ENCODE measurements at places on chromosomes 3 and 15.

GRCh38 chr3:159770998-159771397 lies 217.6 kb upstream of the IL12A start:
- DNase-seq = peak; percentile 29

GRCh38 chr3:128226795-128227395 lies 73.6 kb downstream of the EEFSEC start:
- peak; percentile 27 for DNase-seq

DNA sequence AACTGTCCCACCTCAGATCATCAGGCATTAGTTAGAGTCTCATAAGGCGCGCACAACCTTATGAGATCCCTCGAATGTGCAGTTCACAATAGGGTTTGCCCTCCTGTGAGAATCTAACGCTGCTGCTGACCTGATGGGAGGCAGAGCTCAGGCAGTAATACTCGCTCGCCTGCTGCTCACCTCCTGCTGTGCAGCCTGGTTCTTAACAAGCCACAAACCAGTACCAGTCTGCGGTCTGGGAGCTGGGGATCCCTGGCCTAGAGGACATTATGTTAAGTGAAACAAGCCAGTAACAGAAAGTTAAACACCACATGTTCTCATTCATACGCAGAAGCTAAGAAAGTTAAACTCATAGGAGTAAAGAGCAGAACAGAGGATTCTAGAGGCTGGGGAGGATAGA lies 47.0 kb downstream of the MAP3K13 start:
- DNase-seq = no peak

DNA sequence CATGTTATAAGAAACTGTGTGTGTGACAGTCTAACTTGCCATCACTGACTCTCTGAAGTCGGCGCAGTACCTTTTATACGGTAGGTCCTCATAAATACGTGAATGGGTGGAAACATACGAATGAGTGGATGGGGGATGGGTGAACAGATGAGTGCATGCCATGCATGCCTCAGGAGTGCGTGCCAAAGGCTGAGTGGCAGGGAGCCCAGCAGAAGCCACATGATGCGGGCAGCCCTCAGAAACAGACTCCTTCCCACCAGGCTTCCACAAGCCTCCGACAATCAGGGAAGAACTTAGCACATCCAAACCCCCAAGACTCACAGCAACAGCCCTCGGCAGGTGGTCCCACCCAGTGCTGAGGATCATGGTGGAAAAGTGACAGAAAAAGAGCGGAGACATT lies 16.7 kb downstream of the HCN4 start:
- DNase-seq = peak; percentile 25

GRCh38 chr3:11238060-11238459 lies 34.1 kb upstream of the ATG7 start:
- DNase-seq = no peak

DNA sequence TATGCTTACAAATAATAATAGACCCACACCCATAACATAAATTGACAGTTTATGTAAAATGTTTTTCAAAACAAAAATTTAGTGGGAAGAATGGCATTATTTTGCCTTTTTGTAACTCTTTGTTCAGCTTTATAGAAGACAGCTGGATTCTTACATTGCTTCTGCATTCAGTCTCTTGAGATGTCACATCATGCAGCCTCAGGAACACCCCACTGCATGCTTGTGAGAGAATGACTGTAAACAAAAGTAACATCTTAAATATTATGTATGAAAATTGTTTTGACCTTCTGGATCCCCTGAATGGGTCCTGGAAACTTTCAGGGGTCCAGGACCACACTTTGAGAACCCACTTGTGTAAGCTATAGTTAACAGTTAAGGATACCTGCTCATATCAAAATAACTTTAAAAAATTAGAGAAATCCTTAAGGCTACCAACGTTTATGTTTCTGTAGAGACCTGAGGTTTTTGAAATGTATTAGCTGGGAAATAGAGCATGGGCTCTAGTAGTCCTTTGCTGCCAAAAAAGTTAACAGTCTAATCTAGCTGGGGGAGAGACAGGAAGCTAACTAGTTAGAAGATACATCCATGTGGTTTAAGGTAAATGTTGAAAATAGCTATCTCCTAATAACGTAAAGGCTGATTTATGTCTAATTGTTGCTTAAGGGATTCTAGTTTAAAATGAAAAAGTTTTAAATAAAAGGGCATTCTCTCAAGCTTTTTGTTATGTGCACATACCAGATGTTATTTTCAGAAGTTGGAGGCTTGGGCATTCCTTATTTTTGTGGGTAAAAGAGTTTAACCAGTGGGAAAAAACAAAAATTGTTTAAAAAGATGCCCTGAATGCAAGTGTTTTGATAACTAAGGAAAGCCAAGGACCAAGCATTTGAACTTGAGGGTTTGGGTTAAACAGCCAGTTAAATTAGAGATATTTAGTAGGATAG lies 3.8 kb downstream of the USP3 start:
- no peak for DNase-seq

GRCh38 chr15:89243046-89243690 lies 611 bp upstream of the FANCI start:
- DNase-seq = no peak

DNA sequence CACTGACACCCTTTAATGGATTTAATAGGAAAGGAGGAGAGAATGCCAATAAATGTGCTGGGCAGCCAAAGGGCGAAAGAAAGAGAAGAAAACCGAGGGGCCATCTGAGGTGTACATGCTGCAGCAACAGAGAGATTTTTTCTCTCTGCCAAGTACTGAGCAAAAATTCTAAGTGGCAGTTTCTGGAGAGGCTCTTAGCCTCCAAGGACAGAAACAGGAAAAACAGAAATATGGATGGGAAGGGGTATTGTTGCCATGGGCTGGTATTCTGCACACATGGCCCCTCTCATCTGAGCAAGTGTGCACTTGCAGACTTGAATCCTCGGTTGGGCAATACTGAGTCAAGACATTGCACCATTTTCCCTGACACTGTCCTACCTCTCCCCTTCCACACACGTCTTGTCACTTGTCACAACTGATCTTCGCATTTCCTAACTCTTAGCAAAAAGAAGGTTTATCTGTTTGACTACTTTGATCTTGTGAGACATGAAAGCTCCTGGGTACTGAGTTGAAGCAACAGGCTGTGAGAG lies 73.9 kb downstream of the PRICKLE2 start:
- DNase-seq = no peak

- DNase-seq = no peak
Observed at GRCh38 chr3:144073698-144074097, 102.1 kb downstream of the DIPK2A start.

DNA sequence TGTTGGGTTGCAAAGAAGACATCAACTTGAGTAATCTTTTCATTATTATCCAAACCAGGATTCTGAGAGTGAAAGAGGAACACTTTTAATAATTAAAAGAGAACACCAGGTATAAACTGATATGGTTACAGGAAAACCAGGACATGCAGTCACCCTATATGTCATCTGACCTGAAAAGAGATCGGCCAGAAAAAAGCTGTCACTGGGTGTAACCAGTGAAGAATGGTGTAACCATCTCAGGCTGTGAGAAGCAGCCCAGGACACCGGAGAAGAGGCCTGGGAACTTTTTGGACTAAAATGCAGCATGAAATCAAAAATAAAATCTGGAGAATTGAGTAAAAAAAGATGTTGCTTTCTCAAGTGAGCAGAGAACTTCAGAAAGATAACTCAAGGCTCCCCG lies 10.1 kb upstream of the CCDC80 start:
- DNase-seq = no peak

DNA sequence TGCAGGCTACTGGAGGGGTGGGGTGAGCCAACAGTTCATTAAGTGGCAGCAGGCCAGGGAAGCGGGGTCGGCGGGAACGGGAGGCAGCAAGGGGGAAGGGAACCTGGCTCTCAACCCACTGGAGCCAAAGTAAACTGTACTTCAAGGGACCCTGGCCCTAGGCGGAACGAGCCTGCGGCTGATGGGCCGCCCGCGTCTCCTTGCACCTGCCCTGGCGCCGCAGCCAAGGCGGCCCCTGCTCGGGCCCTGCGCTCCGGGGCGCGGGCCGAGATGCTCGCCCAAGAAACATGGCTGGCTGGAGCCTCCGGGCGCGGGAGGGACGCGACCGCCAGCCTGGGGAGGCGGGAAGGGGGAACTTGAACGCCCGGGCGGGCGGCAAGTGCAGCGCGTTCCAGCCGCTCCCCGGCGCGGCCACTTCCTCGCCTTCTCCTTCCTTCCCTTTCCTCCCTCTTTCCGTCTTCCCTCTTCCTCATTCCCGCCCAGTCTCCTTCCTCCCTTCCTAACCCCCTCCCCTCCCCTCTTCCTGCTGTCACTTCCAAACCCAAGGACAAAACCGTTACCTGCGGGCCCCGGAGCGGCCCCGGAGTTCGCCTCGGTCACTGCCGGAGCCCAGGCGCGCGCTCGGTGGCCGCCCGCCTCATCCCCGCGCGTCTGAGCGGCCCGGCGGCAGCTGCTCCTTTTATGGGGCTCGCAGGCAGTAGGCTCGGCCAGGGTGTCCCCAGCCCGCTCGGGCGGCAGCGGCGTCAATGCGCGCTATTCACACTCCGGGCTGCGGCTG lies 489.7 kb downstream of the MAGI1 start:
- DNase-seq = no peak

DNA sequence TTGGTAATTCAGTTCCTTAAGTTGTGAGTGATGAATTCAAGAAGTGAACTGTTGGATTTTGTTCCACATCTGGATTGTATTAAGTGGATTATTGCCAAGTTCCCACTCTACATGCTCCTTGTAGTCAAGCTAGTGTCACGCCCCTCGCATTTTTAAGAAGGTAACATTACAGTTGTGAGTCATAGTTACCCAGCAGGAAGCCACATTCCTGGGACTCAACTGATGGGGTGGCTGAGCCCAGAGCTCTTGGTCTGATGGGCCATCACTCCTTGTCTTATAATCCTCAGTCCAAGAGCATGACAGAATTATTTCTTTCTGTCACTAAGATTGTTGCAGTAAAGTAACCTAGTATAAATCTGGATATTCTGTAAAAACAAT lies 102.7 kb downstream of the PTPRG start:
- no peak for DNase-seq

DNA sequence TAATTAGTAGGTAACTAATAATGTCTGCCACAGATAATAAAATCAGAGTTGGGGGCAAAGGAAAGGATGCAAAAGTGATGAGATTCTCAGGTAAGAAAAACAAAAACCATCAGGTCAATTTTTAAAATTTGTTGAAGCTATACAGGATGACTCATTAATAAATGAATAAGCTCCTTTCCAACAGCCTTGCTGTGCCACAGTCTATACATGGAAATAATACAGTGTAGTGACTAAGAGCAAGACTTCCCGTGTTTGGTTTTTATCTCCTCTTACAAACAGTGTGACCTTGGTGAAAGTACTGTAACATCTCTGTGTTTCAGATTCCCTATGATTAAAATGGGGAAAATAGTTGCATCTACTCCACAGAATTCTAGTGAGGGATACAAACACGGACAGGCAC lies 331.6 kb downstream of the PYDC2 start:
- no peak for DNase-seq

GRCh38 chr15:99722406-99722805 lies 10.8 kb downstream of the LYSMD4 start:
- no peak for DNase-seq

- no peak for DNase-seq
Observed at GRCh38 chr15:45428491-45428890, 50.1 kb upstream of the GATM start.

DNA sequence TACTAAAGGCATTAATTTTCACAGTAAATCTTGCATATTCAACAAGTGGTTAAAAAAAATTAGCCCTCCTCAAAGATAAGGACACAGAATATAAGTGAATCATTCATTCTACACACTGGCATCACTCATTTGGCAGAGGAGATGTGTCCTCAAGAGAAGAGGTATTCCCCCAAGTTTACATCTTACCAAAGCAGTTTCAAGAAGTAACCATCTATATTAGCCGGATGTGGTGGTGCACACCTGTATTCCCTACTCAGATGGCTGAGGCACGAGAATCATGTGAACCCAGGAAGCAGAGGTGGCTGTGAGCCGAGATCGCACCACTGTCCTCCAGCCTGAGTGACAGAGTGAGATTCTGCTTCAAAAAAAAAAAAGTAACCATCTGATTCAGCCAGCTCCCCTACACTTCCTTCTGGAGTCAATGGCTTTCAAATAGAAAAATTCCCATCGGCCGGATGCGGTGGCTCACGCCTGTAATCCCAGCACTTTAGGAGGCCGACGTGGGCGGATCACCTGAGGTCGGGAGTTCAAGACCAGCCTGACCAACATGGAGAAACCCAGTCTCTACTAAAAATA lies 15.4 kb downstream of the RAF1 start:
- DNase-seq = no peak

DNA sequence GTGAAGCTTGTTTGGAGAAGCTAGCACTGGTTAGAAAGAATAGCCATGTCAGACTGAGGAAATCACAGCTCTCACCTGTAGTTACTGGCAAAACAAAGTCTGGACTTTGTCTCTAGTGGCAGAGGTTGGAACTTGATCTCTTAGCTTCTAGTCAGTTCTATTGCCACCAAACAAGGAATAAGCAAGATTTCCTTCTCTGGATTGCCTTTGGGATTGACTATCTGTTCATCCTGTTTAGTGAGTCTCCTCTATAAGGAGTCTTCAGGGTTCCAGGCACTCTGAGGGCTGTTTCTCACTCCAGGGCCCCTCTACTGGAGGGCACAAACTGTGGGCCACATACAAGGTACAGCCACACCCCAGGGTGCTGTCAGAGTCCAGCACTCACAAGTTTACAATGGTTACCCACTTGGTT lies 426.6 kb upstream of the THBS1 start:
- DNase-seq = no peak

- DNase-seq = no peak
Observed at GRCh38 chr15:27673766-27674445, 425.2 kb downstream of the OCA2 start.

- no peak for DNase-seq
Observed at GRCh38 chr3:168475704-168476103, 380.0 kb upstream of the GOLIM4 start.

DNA sequence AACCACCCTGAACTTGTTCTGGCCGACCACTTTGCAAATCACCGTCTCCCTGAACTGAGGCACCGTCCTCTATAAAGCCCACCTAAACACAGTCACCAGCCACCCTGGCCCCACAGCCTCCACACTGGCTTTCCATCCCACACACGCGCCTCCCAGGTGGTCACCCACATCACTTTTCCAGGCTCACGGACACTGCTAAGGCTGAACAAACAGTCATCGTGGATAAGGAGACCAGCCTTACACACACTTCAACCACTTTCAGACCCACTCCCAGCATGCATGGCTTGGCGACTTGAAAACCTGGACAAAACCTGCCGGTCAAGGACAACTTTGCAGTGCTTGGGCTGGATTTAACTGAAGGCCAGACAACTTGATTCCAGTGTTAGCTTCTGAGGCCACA lies 8.4 kb downstream of the CHSY1 start:
- DNase-seq = no peak

GRCh38 chr15:76514282-76514681 lies 177.7 kb downstream of the ISL2 start:
- peak; percentile 15 for DNase-seq

GRCh38 chr3:107579371-107579770 lies 56.6 kb downstream of the BBX start:
- no peak for DNase-seq
